Activated T-helper 2 cell treated with anti-CD3 and anti-CD28 coated beads, Interferon-gamma antibody, Interleukin-2, Interleukin-4, amounts not matched to agents 10 μg/mL and 5 μg/mL and 100 μg/mL, durations not matched to agents 14 hours and 24 hours and 36 hours (primary cell): ENCODE measurements at places on chromosomes 7 and 10.

GRCh38 chr10:77417359-77417758 lies 220.2 kb downstream of the KCNMA1 start:
- H3K4me1 ChIP-seq, result no peaks in the 10 kb centered on the region
- no peak overlapping the region for H3K4me3 ChIP-seq
- no peaks in the 10 kb centered on the region for H3K27me3 ChIP-seq

GRCh38 chr10:91761721-91762120 lies 36.5 kb upstream of the TNKS2 start:
- H3K4me1 ChIP-seq, result no peaks in the 10 kb centered on the region
- H3K27ac ChIP-seq, result no peak overlapping the region
- H3K27me3 ChIP-seq, result peaks cover 45% of the 10 kb centered on the region
- no peak for DNase-seq
- no peaks in the 10 kb centered on the region for H3K36me3 ChIP-seq
- no peak overlapping the region for H3K4me3 ChIP-seq

DNA sequence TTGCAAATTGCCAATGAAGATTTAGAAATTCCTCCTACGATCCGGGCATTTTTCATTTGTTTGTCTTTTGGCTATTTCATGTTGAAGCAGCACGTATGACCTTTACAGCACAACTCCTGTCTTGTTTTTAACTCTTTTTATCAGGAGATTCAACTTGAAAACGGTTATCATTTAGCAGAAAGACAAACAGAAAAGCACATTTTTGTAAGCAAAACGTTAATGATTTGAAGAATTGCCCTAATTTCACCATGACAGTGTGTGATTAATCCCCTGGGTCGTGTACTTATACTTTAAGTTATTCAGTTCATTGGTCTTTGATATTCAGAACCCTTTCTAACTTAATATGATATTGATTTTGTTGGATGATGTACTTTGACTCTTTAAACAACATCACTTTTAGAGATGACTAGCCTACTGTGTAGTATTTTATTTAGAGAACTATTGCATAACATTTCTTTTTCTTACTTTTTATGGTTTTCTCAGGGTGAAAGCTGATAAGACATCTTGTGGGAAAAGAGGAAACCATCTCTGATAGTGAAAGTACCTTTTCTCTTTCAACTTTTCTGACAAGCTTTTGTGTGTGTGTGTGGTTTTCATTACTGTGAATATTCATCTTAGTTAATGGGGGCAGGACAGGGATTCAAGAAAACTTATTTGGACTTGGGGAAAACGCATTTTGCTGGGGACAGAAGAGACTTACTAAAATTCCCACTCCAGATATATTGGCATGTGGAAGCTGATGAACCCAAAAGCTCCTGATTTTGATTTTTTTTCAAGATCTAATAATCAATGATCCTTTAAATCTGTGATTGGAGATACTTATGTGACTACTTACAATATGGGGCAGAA lies 8.1 kb downstream of the HHEX start:
- H3K4me1 ChIP-seq, result peaks cover 20% of the 10 kb centered on the region
- H3K4me3 ChIP-seq, result peak overlapping the region; percentile 13
- H3K27ac ChIP-seq, result no peak overlapping the region
- peaks cover 76% of the 10 kb centered on the region for H3K27me3 ChIP-seq
- no peak for DNase-seq
- H3K36me3 ChIP-seq, result no peaks in the 10 kb centered on the region

GRCh38 chr7:3112479-3113134 lies 68.9 kb upstream of the CARD11 start:
- H3K4me3 ChIP-seq, result no peak overlapping the region
- H3K4me1 ChIP-seq, result peaks cover 66% of the 10 kb centered on the region
- H3K36me3 ChIP-seq, result peaks cover 25% of the 10 kb centered on the region
- DNase-seq, result peak; percentile 34

GRCh38 chr10:29649561-29650551 lies 15.1 kb upstream of the SVIL start:
- no peak overlapping the region for H3K4me3 ChIP-seq
- DNase-seq, result no peak
- peaks cover 12% of the 10 kb centered on the region for H3K27me3 ChIP-seq
- H3K36me3 ChIP-seq, result peaks cover 3% of the 10 kb centered on the region
- no peak overlapping the region for H3K27ac ChIP-seq
- peaks cover 43% of the 10 kb centered on the region for H3K4me1 ChIP-seq

GRCh38 chr10:14624600-14624999 lies 150.1 kb downstream of the FAM107B start:
- DNase-seq, result no peak
- no peaks in the 10 kb centered on the region for H3K27me3 ChIP-seq
- H3K27ac ChIP-seq, result no peak overlapping the region
- no peak overlapping the region for H3K4me3 ChIP-seq

DNA sequence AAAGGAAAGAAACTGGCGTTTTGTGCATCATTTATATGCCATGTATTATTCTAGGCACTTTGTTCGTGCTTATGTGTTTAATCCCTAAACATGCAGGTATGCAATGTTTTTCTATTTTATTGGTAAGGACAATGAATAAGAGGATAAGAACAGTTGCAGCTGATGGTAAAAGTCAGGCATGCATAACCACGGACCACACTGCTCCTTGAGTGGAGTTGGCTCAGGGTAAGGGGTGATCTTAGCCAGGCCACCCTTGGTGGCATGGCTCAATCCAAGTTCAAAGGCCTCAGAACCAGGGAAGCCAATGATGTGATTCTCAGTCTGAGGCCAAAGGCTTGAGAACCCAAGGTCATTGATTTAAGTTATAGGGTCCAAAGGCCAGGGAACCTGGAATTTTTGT lies 1068.1 kb downstream of the NRG3 start:
- no peaks in the 10 kb centered on the region for H3K27me3 ChIP-seq
- H3K4me1 ChIP-seq, result no peaks in the 10 kb centered on the region
- no peak for DNase-seq
- H3K27ac ChIP-seq, result no peak overlapping the region
- no peaks in the 10 kb centered on the region for H3K36me3 ChIP-seq
- no peak overlapping the region for H3K4me3 ChIP-seq

DNA sequence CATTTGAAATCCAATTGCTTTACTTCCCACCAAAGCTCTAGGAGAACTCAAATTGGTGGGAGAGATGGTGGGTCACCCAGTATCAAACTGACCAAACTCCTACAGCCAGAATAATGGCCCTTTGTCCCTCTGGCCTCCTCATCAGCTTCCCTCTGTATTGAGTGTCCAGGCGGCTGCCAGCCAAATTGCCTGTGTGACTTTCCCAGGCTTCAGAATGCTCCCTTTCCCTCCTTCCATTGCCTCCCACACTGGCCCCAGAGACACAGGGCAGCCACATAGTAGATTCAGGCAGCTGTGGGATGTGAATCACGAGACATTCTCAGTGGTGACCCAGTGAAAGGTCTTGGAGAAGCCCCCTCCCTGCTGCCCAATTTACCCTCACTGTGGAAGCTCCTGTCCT lies 12.7 kb upstream of the VDAC2 start:
- peaks cover 3% of the 10 kb centered on the region for H3K4me1 ChIP-seq
- H3K4me3 ChIP-seq, result no peak overlapping the region
- H3K27ac ChIP-seq, result no peak overlapping the region
- peaks cover 6% of the 10 kb centered on the region for H3K36me3 ChIP-seq
- H3K27me3 ChIP-seq, result no peaks in the 10 kb centered on the region

- no peak for DNase-seq
- H3K27ac ChIP-seq, result no peak overlapping the region
- H3K4me1 ChIP-seq, result peaks cover 26% of the 10 kb centered on the region
- H3K4me3 ChIP-seq, result peak overlapping the region; percentile 3
These were observed 297.9 kb upstream of the NFE2L3 start for GRCh38 chr7:25854059-25854458.

- H3K27ac ChIP-seq, result no peak overlapping the region
- peak overlapping the region; percentile 62 for H3K4me3 ChIP-seq
- H3K36me3 ChIP-seq, result no peaks in the 10 kb centered on the region
- no peaks in the 10 kb centered on the region for H3K4me1 ChIP-seq
- DNase-seq, result no peak
These were observed 1.1 kb upstream of the CNTNAP2 start for GRCh38 chr7:146115548-146115850.

- H3K27me3 ChIP-seq, result no peaks in the 10 kb centered on the region
- no peaks in the 10 kb centered on the region for H3K4me1 ChIP-seq
- H3K36me3 ChIP-seq, result no peaks in the 10 kb centered on the region
- no peak overlapping the region for H3K4me3 ChIP-seq
- DNase-seq, result no peak
- no peak overlapping the region for H3K27ac ChIP-seq
These were observed 799.7 kb upstream of the IGFBP3 start for GRCh38 chr7:46720761-46721160.

DNA sequence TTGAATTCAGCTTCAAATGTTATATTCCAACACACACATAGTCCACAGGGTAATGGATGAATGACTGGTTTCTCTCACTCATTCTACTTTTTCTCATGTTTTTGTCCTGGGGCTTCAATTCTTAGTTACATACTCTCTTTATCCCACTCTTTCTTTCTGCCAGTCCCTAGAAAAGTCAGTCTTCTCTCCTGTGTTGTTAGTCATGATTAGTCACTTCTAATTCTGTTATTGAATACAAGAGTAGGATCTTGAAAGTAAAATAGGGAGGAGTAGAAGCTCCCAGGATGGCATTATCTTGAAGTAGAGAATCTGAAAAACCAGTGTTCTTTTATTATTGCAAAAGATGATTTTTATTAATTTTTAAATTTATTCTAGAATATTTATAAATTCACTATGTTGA lies 45.5 kb upstream of the CALCR start:
- H3K36me3 ChIP-seq, result no peaks in the 10 kb centered on the region
- no peaks in the 10 kb centered on the region for H3K27me3 ChIP-seq
- no peak overlapping the region for H3K27ac ChIP-seq

- H3K4me1 ChIP-seq, result peaks cover 4% of the 10 kb centered on the region
- H3K36me3 ChIP-seq, result no peaks in the 10 kb centered on the region
- H3K27me3 ChIP-seq, result peaks cover 47% of the 10 kb centered on the region
- no peak overlapping the region for H3K27ac ChIP-seq
- DNase-seq, result no peak
These were observed 78.1 kb downstream of the USP6NL start for GRCh38 chr10:11533328-11533781.
